ENCODE measurements at places on chromosomes 7 and 10.

- no peaks in the 10 kb centered on the region for H3K27me3 ChIP-seq
- no peak for DNase-seq
- no peak overlapping the region for H3K27ac ChIP-seq
- H3K36me3 ChIP-seq, result no peaks in the 10 kb centered on the region
Observed at GRCh38 chr7:105429746-105430612, 41.3 kb upstream of the SRPK2 start.

- H3K4me1 ChIP-seq, result no peaks in the 10 kb centered on the region
- H3K27me3 ChIP-seq, result no peaks in the 10 kb centered on the region
- no peak overlapping the region for H3K27ac ChIP-seq
- DNase-seq, result no peak
- no peaks in the 10 kb centered on the region for H3K36me3 ChIP-seq
Observed at GRCh38 chr7:110673148-110673547, 417.8 kb upstream of the LRRN3 start.

- no peaks in the 10 kb centered on the region for H3K36me3 ChIP-seq
- no peaks in the 10 kb centered on the region for H3K4me1 ChIP-seq
- no peak overlapping the region for H3K4me3 ChIP-seq
- no peaks in the 10 kb centered on the region for H3K27me3 ChIP-seq
- DNase-seq, result no peak
Observed at GRCh38 chr10:58414270-58415041, 29.2 kb downstream of the TFAM start.

DNA sequence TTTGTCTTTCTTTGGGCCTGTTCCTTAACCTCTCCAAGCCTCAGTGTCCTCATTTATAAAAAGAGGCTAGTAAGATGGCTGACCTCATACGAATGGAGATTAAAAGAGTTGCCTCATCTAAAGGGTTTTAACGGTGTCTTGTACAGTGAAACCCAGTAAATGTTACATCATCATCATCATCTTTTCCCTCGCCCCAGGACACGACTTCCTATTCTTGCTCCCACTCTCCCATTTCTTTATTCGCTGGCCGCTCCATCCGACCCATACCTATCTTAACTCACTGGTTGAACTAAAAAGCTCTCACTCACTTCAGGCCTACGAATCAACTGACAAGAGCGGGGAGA, 554 bp downstream of the FRA10AC1 start:
- no peaks in the 10 kb centered on the region for H3K27me3 ChIP-seq
- DNase-seq, result peak; percentile 15
- peaks cover 3% of the 10 kb centered on the region for H3K36me3 ChIP-seq
- H3K4me3 ChIP-seq, result peak overlapping the region; percentile 60
- H3K27ac ChIP-seq, result peak overlapping the region; percentile 89

- no peak overlapping the region for H3K27ac ChIP-seq
- no peaks in the 10 kb centered on the region for H3K27me3 ChIP-seq
- no peak overlapping the region for H3K4me3 ChIP-seq
- no peaks in the 10 kb centered on the region for H3K36me3 ChIP-seq
Observed at GRCh38 chr7:35260246-35260645, 6.3 kb upstream of the TBX20 start.

DNA sequence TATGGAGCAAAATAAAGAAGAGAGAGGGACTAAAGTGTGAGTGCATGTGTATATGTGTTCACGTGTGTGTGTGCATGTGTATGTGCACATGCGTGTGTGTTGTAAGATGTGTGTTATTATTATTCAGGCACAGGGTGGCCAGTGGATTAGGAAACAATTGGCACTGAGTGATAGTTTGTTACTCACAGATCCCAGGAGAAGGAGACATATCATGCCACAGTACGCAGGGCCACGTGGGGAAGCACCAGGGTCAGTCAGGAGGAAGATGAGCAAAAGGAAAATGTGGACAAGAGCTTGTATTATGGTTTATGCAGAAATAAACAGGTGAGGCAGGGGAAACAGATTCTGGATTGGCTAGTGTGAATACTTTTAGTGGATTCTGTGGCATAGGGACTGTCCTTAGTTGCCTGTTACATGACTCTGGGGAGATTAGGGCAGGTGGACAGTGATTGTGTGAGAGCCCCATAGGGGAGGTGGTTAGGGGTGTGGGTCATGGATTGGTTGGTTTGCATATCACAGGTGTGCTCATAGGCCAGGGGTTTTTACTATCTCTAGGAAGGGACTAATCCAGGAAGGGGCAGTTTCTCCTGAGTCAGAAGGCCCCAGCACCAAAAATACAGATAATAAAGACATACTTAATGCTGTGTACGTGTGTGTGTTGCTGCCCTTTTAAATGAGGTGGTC, 90.0 kb downstream of the PLXDC2 start:
- H3K4me3 ChIP-seq, result no peak overlapping the region
- no peaks in the 10 kb centered on the region for H3K27me3 ChIP-seq
- H3K27ac ChIP-seq, result no peak overlapping the region
- H3K4me1 ChIP-seq, result no peaks in the 10 kb centered on the region
- H3K36me3 ChIP-seq, result no peaks in the 10 kb centered on the region
- no peak for DNase-seq

DNA sequence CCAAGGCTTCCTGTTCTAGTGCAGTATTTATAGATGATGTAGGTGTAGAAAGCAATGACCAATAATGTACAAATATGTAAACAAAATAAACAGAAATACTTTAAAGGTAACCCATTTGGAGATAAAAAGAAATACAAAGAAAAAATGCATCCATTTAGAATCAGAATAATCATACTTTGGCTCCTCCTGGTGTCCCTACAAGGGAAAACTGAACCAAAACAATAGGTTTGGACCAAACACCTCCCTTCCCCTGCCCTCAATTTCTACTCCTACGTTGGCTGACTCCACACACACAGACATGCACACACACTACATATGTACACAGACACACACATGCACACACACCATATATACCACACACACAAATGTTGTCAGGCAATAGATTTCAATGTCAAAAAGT, 36.0 kb downstream of the C10orf143 start:
- H3K4me1 ChIP-seq, result no peaks in the 10 kb centered on the region
- H3K27ac ChIP-seq, result no peak overlapping the region
- H3K36me3 ChIP-seq, result no peaks in the 10 kb centered on the region
- DNase-seq, result no peak

GRCh38 chr7:6268907-6269306, 3.5 kb downstream of the CYTH3 start:
- no peak overlapping the region for H3K4me3 ChIP-seq
- no peaks in the 10 kb centered on the region for H3K27me3 ChIP-seq
- no peak overlapping the region for H3K27ac ChIP-seq
- H3K36me3 ChIP-seq, result no peaks in the 10 kb centered on the region
- DNase-seq, result no peak

DNA sequence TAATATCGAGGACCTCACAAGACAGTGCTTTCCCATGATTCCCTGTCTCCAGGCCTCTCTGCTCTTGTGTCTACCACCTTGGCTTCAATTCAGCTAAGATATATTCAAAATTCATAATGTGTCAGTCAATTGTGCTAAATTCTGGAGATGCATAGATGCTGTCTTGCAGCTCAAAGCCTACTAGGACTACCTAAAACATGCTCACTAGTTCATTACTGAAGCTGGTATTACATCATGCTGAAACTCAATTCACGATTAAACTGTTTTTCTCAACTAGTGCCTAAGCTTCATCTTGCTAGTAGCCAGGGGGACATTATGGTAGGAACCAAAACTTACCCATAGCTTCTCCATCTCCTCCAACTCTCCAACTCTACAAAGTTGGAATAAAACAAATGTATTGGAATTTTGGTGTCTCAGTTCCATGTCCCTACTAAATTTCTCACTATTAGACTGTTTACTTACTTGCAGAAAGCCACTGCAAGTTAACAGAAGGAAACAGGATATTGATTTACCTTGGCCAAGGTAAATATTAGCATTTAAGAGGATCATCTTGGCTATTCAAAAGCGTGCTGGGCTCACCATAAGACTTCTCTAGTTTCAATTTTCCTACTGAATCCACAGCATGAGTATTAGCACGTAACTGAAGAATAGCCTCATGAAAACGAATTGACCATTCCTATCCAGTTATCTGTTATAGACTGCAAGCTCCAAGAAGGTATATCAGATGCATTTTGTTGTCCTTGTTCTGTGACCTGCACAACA, 53.6 kb downstream of the CREB3L2 start:
- no peak for DNase-seq
- H3K4me1 ChIP-seq, result peaks cover 30% of the 10 kb centered on the region
- H3K36me3 ChIP-seq, result no peaks in the 10 kb centered on the region
- no peaks in the 10 kb centered on the region for H3K27me3 ChIP-seq

GRCh38 chr7:55526770-55527169, 45.5 kb downstream of the VOPP1 start:
- no peak overlapping the region for H3K4me3 ChIP-seq
- H3K27ac ChIP-seq, result no peak overlapping the region
- no peaks in the 10 kb centered on the region for H3K4me1 ChIP-seq
- no peaks in the 10 kb centered on the region for H3K27me3 ChIP-seq
- DNase-seq, result no peak

GRCh38 chr7:78510580-78511188, 712.1 kb downstream of the PHTF2 start:
- H3K27me3 ChIP-seq, result no peaks in the 10 kb centered on the region
- H3K27ac ChIP-seq, result no peak overlapping the region
- no peaks in the 10 kb centered on the region for H3K36me3 ChIP-seq

GRCh38 chr7:154795437-154795836, 207.5 kb downstream of the PAXIP1 start:
- no peaks in the 10 kb centered on the region for H3K36me3 ChIP-seq
- no peak for DNase-seq
- H3K27ac ChIP-seq, result no peak overlapping the region
- H3K4me1 ChIP-seq, result no peaks in the 10 kb centered on the region
- no peaks in the 10 kb centered on the region for H3K27me3 ChIP-seq

- DNase-seq, result no peak
- peak overlapping the region; percentile 73 for H3K27ac ChIP-seq
- no peaks in the 10 kb centered on the region for H3K27me3 ChIP-seq
- no peaks in the 10 kb centered on the region for H3K36me3 ChIP-seq
- H3K4me1 ChIP-seq, result no peaks in the 10 kb centered on the region
Observed at GRCh38 chr10:29839826-29840515, 205.2 kb upstream of the SVIL start.

GRCh38 chr7:16509829-16510228, 16.8 kb upstream of the LRRC72 start:
- H3K27ac ChIP-seq, result no peak overlapping the region
- H3K27me3 ChIP-seq, result no peaks in the 10 kb centered on the region
- H3K4me1 ChIP-seq, result no peaks in the 10 kb centered on the region
- H3K4me3 ChIP-seq, result no peak overlapping the region

DNA sequence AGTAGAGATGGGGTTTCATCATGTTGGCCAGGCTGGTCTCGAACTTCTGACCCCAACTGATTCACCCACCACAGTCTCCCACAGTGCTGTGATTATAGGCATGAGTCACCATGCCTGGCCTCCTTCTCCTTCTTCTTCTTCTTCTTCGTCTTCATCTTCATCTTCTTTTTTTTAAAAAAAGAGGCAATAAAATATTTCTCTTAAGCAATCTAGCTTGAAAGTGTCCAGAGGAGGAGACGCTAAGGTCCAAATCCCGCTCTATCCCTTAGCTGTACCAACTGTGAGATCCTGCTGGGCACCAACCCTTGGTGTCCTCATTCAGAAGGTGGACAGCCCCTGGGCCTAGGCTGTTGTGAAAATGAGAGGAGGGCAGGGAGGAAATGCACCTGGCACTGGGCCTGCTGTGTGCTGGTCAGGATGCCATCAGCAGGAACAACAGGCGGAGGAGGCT, 13.9 kb upstream of the PSAP start:
- peaks cover 7% of the 10 kb centered on the region for H3K4me1 ChIP-seq
- no peaks in the 10 kb centered on the region for H3K36me3 ChIP-seq
- no peaks in the 10 kb centered on the region for H3K27me3 ChIP-seq
- no peak overlapping the region for H3K4me3 ChIP-seq
- no peak overlapping the region for H3K27ac ChIP-seq

- H3K36me3 ChIP-seq, result no peaks in the 10 kb centered on the region
- H3K4me1 ChIP-seq, result no peaks in the 10 kb centered on the region
- no peak overlapping the region for H3K27ac ChIP-seq
Observed at GRCh38 chr10:64033711-64034110, 512.5 kb downstream of the REEP3 start.

- no peaks in the 10 kb centered on the region for H3K36me3 ChIP-seq
- H3K4me3 ChIP-seq, result no peak overlapping the region
- no peaks in the 10 kb centered on the region for H3K4me1 ChIP-seq
- no peak for DNase-seq
- H3K27me3 ChIP-seq, result no peaks in the 10 kb centered on the region
Observed at GRCh38 chr7:97405835-97406234, 288.3 kb downstream of the SDHAF3 start.

- H3K36me3 ChIP-seq, result no peaks in the 10 kb centered on the region
- no peak for DNase-seq
- H3K27ac ChIP-seq, result no peak overlapping the region
- H3K4me3 ChIP-seq, result no peak overlapping the region
- no peaks in the 10 kb centered on the region for H3K27me3 ChIP-seq
Observed at GRCh38 chr7:67724955-67725354, 728.3 kb downstream of the TYW1 start.

GRCh38 chr7:140551355-140552239, 72.3 kb upstream of the MKRN1 start:
- DNase-seq, result no peak
- no peak overlapping the region for H3K4me3 ChIP-seq
- H3K36me3 ChIP-seq, result no peaks in the 10 kb centered on the region
- H3K27ac ChIP-seq, result peak overlapping the region; percentile 49
- no peaks in the 10 kb centered on the region for H3K27me3 ChIP-seq
- H3K4me1 ChIP-seq, result no peaks in the 10 kb centered on the region

GRCh38 chr10:67802767-67803538, 35.0 kb downstream of the DNAJC12 start:
- no peak for DNase-seq
- no peaks in the 10 kb centered on the region for H3K27me3 ChIP-seq
- no peak overlapping the region for H3K27ac ChIP-seq
- H3K4me3 ChIP-seq, result no peak overlapping the region

DNA sequence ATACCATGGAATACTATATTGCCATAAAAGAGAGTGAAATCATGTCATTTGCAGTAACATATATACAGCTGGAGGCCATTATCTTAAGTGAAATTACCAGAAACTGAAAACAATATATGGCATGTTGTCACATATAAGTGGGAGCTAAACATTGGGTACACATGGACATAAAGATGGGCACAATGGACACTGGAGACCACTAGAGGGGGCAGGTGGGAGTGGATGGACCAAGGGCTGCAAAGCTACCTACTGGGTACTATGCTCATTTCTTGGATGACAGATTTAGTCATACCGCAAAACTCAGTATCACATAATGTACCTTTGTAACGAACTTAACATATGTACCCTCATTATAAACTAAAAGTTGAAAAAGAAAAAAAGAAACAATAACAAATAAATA, 1167.6 kb downstream of the NXPH1 start:
- no peaks in the 10 kb centered on the region for H3K4me1 ChIP-seq
- no peaks in the 10 kb centered on the region for H3K27me3 ChIP-seq
- DNase-seq, result no peak
- H3K36me3 ChIP-seq, result no peaks in the 10 kb centered on the region
- no peak overlapping the region for H3K4me3 ChIP-seq

- no peak overlapping the region for H3K4me3 ChIP-seq
- H3K27me3 ChIP-seq, result no peaks in the 10 kb centered on the region
- peaks cover 17% of the 10 kb centered on the region for H3K4me1 ChIP-seq
- no peaks in the 10 kb centered on the region for H3K36me3 ChIP-seq
- H3K27ac ChIP-seq, result no peak overlapping the region
Observed at GRCh38 chr10:78433076-78433595, 399.5 kb downstream of the RPS24 start.

- no peak for DNase-seq
- H3K4me3 ChIP-seq, result no peak overlapping the region
- H3K4me1 ChIP-seq, result no peaks in the 10 kb centered on the region
Observed at GRCh38 chr7:16463520-16463919, 2.0 kb downstream of the SOSTDC1 start.

GRCh38 chr7:123039269-123039668, 43.8 kb upstream of the TAS2R16 start:
- no peaks in the 10 kb centered on the region for H3K27me3 ChIP-seq
- DNase-seq, result no peak
- no peaks in the 10 kb centered on the region for H3K4me1 ChIP-seq
- H3K36me3 ChIP-seq, result no peaks in the 10 kb centered on the region
- no peak overlapping the region for H3K27ac ChIP-seq
